Muscle of arm (tissue), 14 donors: ENCODE measurements at places on chromosomes 5 and 9. TPM values are rescaled to one million over a fixed set of nuclear protein-coding genes. Genes with fewer than 3 reads are reported as not detected.

- DNase-seq = no peak
These were observed 27.6 kb downstream of the TCF7 start for GRCh38 chr5:134142052-134142451.

GRCh38 chr9:110058304-110058953 lies 149.5 kb downstream of the C9orf152 start:
- no peak for DNase-seq

Gene PITX1
- 181 TPM for polyA plus RNA-seq

Gene GNA14
- 3.4 TPM for polyA plus RNA-seq

- DNase-seq = no peak
These were observed 35.0 kb downstream of the PRELID2 start for GRCh38 chr5:145800181-145800580.

Gene ZNF367
- 6.2 TPM for polyA plus RNA-seq
